ENCODE measurements at places on chromosomes 1 and 21.

- no peak for DNase-seq
These were observed 4.3 kb downstream of the DCST1 start for GRCh38 chr1:155037851-155038441.

DNA sequence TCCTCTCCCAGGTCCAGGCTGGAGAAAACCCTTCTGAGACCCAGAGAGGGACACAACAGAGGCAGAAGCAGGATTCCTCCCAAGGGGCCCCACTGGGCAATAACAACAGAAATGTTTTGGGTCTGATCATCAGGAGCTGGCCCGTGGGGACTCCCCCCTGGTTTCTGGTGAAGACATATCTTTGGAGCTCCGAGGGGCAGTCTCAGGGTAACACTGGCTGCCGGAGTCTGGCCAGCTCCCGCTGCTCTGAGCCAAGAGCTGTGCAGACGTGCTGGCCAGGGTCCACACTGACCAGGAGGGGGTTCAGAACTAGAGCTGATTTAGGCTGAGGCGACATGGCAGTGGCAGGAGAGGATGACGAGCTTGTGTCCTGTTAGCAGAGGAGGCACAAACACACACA lies 13.1 kb downstream of the ECE1 start:
- no peak for DNase-seq

DNA sequence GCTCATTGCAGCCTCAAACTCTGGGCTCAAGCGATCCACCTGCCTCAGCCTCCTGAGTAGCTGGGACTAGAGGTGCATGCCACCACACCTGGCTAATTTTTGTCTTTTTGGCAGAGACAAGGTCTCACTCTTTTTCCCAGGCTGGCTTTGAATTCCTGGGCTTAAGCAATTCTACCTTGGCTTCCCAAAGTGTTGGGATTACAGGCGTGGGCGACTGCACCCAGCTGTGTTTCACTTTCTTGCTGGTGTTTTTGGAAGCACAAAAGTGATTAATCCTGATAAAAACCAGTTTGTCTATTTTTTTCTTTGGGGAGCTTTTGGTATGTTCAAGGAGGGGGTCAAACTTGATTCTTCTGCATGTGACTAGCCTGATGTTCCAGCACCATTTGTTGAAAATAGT lies 19.3 kb downstream of the RNF11 start:
- no peak for DNase-seq

DNA sequence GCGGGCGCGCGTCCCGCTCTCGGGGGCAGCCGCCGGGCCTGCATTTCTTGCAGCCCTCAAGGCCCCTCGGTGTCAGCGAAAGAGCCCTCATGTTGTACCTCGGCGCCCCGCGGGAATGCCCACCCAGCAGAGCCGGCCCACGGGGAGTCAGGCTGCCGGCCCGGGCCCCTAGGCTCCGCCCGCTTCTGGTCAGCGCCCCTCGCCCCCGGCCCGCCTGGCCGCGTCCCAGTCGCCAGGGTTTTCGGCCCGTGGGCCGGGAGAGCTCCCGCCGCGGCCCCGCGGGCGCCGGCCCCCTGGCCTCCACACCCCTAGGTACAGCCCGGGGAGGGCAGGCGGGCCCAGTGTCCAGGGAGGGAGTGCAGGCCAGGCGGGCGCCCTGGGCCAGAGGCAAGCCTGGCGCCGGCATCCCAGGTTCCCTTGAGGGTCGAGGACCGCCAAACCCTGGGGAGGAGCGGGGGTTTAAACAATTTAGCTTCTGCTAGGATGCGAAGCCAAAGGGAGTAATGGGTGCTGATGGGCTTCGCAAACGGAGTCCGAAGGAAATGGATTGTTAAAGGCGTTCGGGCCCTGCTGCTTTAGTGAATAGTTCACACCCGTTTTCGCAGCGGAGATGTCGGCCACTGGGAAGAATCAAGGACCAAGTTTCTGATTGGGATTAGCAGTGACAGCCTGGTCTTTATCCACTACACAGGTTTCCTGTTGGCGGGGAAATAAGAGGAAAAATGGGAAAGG lies 486 bp upstream of the KCNA3 start:
- no peak for DNase-seq

- DNase-seq: no peak
These were observed 656.4 kb downstream of the LTN1 start for GRCh38 chr21:28336314-28336713.

DNA sequence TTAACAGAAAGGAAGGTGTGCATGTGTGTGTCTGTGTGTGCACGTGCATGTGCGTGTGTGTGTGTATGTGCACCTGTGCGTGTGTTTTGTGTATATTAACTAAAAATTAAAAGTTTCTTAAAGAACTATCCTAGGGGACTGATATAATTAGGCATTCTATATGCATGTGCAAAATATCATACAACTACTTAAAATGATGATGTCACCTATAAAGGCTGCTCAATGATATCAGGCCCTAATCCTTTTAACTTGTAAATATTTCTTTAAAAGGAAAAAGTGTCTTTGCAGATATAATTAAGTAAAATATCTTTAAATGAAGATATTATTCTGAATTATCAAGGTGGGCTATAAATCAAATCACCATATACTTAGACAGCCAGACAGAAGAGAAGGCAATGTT lies 64.5 kb downstream of the BRINP3 start:
- no peak for DNase-seq

DNA sequence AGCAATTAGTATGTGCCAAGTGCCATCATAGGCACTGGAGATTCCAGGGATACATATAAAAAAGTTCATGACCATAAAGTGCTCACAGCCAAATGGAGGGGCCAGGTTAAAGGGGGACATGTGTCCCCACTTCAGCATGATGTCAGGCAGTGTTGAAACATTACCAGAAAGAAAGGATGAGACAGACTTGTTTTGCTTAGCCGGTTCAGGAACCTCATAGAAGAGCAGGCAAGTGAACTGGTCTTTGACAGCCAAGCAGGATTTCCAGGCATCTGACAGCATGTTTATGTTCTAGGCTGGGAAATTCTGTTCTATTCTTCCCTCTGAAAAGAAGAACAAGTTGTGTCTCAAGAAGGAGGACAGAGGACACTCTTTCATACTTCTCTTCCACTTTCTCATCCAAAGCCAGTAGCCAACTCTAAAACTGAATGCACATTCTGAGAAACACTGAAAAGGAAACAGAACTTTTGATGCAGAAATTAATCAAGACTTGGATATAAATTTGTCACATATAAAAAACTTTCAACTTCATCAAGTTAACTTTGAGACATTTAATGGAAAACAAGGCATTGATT lies 39.7 kb downstream of the GLUL start:
- DNase-seq: no peak

DNA sequence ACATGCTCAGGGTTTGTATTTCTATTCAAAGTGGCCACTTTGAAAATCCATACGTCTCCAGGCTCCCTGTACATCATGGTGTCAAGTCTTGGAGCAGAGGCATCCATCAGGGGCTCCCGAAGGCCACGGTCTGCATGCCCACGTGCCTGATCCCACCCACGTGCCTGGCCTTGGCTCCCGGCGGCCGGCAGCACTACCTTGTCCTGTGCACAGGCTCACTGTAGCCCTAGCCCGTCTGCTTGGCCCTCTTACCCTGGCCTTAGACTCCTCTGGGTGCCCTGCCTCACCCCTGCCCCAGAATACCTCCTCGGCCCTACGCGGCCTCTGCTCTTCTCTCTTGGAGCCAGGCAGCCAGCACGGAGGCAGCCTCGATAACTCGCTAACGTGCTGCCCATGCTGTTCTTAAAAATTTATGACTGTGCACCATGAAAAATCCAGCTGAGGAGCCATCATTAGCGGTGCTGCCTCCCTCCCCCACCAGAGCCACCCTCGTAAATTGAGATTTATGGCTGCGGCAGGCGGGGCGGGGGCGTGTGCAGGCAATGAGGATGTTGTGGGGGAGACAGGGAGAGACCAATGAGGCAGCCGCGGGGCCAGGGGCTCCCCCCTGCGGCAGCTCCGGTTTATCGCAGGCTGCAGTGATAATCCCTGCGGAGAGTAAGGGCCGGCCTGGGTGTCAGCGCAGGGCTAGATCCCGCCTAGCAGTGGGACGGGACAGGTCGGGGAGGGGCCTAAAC lies 24.6 kb downstream of the DMAP1 start:
- no peak for DNase-seq

DNA sequence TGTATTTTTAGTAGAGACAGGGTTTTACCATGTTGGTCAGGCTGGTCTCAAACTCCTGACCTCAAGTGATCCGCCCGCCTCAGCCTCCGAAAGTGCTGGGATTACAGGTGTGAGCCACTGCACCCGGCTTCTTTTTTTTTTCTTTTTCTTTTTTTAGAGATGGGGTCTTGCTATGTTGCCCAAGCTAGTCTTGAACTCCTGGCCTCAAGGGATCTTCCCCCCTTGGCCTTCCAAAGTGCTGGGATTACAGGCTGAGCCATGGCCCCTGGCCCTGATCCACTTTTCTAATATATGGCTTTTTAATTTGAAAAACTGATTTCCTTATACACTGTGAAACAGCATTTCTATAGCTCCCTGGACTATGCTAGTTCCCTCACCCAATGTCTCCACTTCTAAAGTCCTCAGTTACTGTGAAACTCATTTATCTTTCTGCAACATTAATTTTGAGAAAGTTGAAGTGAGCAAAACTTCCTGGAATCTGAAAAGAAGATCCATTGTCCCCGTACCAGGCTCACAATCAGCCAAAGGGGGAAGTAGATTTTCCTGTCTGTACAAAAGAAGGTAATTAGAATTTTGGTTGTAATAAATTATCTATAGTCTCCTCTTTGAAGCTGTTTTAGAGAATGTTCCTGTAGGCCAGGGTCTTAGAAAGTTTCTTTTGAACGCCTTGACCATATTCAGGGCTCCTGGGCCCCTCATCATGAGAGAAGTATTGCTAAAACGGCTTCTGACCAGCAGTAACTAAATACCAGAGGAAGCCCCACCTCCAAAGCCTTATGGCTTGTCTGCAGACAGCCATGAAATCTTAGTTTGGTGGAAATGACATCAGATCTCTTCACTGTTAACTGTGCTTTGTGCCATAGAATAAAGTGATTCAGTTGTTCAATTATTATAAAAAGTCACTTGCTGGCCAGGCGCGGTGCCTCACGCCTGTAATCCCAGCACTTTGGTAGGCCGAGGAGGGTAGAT lies 34.9 kb downstream of the DEGS1 start:
- no peak for DNase-seq

GRCh38 chr1:157234705-157235273 lies 96.6 kb upstream of the ETV3 start:
- DNase-seq: no peak

GRCh38 chr1:224524679-224525078 lies 90.1 kb upstream of the WDR26 start:
- DNase-seq: no peak

DNA sequence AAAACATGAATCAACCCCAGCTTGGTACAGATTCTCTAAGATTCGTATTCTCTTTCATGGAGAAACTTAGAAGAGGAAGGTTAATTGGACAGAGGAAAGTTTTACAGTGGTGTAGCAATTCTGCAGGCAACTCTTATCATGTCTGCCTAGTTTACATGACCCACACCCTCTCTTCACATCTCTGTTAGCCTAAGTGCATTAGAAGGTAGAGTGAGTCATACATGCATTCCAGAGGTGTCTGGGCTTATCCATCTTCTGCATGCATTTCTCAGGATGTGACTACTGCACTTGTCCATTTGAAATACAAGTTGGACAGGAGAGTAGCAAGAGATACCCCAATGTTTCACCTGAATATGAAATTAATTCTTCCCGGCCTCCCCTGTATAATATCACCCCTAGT lies 578.4 kb upstream of the NCAM2 start:
- no peak for DNase-seq

DNA sequence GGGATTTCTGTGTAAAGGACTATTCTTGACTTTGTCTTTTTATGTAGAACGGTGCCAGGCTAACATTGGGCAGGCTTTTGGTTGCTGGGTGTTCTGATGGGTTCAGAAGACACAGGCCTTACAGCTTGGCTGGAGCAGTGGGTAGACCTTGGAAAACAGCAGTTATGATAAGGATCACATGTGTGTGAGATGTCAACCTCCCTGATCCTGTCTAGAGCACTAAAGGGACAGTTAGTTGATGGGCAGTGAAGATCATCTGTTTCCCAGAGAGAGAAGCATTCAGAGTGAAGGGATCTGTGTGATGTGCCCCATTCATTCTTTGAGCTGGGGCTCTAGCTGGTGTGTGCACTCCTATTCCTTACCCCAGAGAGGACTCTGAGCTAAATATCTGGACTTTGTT lies 88.0 kb downstream of the NOS1AP start:
- DNase-seq: no peak

DNA sequence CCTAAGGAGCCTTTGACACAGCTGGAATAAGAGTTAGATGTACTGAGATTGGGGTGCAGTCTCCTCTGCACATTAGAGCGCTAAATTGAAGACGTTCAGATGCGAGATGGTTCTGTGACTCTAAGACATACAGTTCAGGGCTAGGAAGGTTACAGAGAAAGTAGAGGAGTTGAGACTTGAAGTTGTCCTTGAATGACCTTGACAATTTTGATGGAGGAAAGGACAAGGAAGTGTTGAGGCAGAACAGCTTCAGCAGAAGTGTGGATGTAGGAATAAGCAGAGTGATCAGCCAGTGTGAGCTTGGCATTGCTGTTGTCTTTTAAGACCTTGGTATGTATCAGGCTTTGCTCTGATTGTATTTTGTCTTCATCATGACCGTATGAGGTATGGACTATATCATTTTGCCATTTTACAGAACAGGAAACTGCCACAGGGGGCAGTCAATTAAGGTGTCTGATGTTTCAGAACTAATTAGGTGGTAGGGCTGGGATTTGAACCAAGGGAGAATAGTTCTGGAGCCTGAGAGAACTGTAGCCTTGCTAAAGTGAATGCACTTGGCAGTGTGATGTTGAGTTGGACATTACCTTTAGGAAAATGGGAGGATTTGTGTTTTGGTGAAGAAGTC lies 9.2 kb downstream of the TTF2 start:
- DNase-seq: no peak

DNA sequence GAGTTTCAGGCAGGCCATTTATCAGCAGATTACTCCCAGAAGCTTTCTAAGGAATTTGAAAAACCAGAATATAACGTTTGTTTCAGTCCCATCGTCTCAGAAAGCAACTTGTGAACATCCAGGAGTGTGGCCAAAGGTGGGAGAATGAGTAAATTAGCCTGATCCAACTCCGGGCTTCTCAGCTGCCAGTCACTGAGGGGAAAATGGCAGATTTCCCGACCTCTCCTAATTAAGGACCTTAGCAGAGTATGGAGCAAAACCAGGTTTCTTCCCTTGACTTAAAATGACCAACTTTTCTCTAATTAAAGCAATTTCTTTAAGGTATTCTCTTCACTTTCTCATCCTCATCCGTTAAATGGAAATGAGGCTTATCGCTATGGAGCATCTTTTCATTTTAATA lies 1.0 kb downstream of the CORT start:
- no peak for DNase-seq

- DNase-seq: no peak
These were observed 27.2 kb upstream of the FOXE3 start for GRCh38 chr1:47388891-47389238.

GRCh38 chr1:93997756-93998155 lies 88.5 kb upstream of the GCLM start:
- DNase-seq: no peak

DNA sequence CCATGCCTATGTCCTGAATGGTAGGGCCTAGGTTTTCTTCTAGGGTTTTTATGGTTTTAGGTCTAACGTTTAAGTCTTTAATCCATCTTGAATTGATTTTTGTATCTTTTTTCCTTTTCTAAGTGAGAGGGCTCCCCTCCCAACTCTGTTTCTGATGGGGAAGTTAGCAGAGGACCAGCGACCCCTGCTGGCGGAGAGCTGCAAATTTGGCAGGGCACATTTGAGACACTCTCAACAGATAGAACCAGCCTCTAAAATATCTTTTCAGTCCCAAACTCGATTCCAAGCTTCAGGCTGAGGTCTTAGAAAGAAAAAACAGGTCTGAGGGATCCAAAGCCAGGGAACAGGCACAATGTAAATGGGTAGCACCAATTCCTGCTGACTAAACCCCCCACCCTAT lies 32.5 kb downstream of the LRRC3 start:
- DNase-seq: no peak
